ENCODE measurements at places on chromosomes 1 and 21.

DNA sequence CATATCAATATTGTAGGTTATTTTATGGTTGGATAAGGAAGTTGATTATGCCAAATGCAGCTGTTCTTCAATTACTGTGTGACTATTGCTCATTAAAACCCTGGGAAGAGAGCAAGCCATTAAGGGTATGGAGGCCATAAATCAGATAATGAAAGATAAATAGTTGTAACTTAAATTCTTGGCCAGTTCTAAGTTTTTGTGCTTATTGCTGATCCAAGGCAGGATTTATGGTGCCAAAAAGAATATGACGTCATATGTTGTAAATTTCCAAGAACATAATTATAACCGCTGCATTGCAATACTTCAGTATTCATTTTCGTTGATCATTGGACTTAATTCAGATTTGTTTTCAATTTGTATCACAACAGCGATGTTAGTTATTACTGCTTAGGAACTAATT is 211.6 kb downstream of the LRRC40 start:
- DNase-seq, result no peak

GRCh38 chr1:115702959-115703358 is 61.2 kb downstream of the VANGL1 start:
- no peak for DNase-seq

- DNase-seq, result no peak
Measured at GRCh38 chr1:225260319-225260718, 167.5 kb downstream of the LBR start.

DNA sequence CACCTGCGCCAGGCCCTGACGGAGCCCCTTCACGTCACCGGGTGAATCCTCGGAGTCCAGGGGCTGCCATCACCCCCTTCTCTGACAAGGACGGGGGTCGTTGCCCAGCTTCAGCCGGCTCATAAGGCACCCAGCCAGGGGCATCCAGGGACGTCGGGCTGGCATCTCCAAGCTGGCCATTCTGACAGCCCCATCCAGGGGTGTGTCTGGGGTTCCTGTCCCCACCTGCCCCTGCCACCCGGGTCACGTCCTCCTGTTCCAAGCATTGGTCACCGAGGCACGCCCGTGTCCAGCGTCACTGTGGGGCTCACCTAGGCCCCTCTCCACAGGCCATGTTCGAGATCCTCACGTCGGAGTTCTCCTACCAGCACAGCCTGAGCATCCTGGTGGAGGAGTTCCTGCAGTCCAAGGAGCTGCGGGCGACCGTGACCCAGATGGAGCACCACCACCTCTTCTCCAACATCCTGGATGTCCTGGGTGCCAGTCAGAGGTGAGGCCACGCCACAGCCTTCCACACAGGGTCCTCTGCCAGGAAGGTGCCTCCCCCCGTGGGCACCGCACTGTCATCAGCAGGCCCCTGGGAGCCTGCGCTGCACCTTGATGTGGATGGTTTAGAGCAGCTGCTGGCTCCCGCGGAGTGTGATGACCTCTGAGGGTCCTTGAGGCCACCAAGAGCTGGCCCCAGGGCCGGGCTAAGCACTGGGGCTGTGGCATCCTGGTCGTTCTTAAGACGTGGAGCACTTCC is 14.8 kb downstream of the ARHGEF16 start:
- DNase-seq, result no peak

GRCh38 chr21:46325073-46325912 is 1.3 kb downstream of the PCNT start:
- DNase-seq, result no peak

GRCh38 chr1:219798283-219799030 is 129.9 kb downstream of the SLC30A10 start:
- DNase-seq, result peak; percentile 89

GRCh38 chr1:162930532-162930931 is 69.6 kb upstream of the CCDC190 start:
- DNase-seq, result no peak

GRCh38 chr21:27158967-27159366 is 192.1 kb upstream of the ADAMTS5 start:
- no peak for DNase-seq

DNA sequence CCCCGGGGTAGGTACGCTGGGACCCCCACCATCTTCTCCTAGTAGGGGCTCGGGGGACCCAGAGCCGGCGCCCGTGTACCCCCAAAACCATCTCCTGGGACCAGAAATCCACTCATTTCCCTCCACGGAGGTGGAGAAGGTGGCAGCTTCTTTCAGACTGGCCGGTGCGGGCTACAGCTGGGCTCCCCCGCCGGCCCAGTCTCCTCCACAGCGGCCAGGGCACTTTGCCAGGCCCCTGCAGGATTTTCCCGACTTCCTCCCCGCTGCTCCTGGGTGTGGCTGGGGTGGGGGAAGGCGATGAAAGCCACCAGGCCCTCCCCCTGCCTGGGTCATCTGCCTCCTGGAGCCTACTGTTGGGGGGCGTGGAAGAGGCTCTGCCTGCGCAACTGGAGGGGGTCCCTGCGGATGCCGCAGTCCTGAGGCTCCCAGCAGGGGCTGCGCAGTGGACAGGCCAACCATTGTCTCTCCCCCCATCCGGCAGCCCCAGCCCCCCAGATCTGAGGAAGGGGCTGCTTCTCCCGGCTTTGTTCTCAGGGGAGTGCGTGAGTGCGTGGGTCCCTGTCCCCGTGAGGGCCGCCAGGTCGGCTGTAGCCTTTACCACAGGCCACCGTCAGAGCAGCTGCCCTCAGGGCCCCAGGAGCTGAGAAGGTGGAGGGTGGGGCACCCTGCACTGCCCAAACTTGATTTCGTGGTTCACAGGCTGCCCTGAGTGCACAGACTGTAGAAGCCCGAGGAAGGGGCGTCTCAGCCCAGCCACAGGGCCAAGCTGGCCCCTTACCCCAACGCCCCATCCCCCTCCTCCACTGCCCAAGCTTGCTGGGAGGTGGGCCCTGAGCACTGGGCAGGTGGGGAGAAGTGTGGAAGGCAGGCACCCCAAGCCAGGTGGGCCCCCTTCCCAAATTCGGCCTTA is 1.3 kb downstream of the AGRN start:
- no peak for DNase-seq

DNA sequence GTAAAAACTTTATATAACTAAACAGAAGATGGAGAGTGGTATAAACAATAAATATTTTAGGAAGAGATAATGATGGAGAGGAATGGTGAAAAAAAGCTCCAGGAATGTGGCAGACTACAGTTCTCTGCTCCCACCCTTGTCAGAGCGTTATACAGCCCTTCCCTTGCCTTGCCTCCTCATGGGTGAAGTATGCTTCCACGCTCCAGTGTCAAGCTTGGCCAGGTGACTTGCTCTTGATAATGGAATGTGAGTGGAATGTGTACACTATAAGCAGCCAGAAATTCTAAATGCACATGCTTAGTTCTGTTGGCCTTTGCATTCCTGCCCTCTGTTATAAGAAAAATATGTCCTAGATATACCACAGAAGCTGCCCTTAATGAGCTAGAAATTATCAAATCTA is 24.7 kb upstream of the POGK start:
- no peak for DNase-seq

DNA sequence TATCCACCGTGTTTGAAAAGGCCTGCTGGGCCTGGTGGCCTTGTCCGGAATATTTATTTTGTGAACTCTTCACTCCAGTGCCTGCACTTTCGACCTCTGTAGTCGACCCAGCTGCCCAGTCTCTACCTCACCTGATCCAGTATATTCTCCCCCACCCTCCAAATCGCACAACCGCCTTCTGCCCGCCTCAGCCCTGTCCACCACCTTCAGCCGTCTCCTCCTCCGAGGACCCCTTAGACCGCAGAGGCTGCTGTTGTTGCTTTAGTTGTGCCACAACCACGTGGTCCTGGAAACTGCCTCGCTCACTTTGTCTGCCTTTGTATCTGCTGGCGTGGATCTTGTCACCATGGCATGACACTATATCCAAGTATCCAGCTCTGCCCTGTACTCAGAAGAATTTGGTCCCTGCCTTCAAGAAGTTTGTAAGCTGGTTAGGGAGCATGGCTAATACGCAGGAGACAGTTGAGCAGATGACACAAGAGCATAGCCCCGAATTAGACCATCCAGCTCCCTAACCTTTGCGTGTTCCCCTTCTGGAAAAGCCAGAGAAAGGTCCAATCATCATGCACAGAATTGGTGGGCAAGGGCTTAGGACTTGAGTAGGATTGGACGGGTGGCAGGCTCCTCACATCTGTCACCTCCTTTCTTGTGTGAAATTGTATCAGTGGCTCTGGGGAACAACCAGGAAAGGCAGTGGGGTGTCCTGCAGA is 1.5 kb downstream of the PHGDH start:
- DNase-seq, result no peak

- DNase-seq, result no peak
Measured at GRCh38 chr1:100100202-100100601, 32.5 kb downstream of the SASS6 start.

DNA sequence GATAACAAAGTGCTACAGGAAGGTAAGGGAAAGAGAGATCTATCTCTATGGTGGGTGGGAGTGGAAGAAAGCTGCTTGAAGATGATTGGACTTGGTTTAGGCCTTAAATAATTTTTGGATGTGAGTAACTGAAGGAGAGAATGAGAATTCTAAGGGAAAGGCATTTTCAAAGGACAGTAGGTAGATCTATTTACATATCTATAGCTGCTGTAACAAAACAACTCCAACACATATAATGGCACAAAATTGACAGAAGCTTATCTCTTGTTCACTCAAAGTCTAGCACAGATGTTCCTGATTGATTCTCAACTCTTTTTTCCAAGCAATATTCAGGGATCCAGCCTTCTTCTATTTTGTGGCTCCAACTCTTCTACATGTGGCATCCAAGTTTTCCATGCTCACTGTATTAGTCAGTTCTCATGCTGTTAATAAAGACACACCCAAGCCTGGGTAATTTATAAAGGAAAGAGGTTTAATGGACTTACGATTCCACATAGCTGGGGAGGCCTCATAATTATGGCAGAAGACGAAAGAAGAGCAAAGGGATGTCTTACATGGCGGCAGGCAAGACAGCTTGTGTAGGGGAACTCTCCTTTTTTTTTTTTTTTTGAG is 3.1 kb upstream of the DDAH1 start:
- no peak for DNase-seq

GRCh38 chr1:206460836-206461426 is 9.3 kb upstream of the IKBKE start:
- no peak for DNase-seq

DNA sequence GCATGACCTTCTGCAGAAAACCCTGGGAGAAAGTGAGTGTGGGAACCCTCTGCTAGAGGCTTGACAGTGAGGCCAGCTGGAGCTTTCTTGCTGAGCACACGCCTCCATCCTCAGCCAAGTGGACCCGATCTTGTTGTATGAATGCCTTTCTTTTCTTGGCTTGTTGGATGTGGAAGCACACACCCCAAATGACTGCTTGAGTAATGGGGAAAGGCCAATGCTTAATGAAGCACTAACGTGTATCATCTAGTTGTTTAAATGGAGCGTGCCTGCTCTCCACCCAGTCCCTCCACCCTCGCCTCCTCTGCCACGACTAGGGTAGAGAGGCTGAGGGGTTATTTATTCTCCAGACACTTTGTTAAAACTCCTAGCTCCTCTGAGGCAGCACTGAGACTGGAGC is 54.3 kb upstream of the IKBKE start:
- DNase-seq, result no peak

GRCh38 chr1:183360473-183360872 is 57.7 kb downstream of the NMNAT2 start:
- DNase-seq, result no peak

- no peak for DNase-seq
Measured at GRCh38 chr21:26195708-26196107, 25.1 kb upstream of the APP start.

DNA sequence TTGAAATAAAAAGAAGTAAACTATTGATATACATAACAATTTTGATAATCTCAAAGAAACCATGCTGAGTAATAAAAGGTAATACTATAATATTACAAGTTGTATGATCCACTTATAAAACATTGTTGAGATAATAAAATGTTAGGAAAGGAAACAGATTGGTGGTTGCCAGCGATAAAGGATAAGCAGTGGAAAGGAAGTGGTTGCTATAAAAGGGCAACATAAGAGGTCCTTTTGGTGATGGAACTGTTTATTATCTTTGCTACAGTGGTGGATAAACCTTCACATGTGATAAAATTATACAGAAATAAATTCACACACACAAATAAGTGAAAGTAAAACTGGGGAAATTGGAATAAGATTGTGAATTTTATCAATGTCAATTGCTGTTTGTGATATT is 15.1 kb downstream of the OR6F1 start:
- no peak for DNase-seq

GRCh38 chr1:236326432-236326831 is 44.7 kb upstream of the ERO1B start:
- DNase-seq, result no peak

DNA sequence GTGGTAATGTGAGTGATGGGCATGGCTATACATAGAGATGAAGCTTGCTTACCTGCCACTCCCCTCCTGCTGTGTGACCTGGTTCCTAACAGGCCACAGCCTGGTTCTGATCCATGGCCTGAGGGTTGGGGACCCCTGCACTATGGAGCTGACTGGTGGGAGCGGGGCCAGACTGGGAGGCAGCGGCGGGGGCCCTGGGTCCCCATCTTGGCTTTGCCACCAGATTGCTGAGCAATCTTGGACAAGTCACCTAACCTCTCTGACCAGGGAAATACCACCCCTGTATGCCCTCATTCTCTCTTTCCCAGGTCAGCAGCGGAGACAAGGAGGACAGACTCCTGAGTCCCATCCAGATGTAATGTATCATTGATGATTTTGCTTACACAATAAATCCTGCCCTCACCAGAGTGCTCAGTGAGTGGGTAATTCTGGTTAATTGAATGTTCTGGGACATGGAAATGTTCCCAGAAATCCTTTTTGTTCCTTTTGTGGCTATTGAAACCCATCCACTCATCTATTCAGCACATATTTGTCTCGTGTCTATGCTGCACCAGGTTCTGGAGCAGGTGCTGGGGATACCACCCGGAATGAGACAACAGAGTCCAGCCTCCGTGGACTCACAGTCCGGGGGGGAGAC is 4.1 kb upstream of the ARHGEF10L start:
- DNase-seq, result no peak

- no peak for DNase-seq
Measured at GRCh38 chr1:220682901-220683576, 7.1 kb upstream of the C1orf115 start.

DNA sequence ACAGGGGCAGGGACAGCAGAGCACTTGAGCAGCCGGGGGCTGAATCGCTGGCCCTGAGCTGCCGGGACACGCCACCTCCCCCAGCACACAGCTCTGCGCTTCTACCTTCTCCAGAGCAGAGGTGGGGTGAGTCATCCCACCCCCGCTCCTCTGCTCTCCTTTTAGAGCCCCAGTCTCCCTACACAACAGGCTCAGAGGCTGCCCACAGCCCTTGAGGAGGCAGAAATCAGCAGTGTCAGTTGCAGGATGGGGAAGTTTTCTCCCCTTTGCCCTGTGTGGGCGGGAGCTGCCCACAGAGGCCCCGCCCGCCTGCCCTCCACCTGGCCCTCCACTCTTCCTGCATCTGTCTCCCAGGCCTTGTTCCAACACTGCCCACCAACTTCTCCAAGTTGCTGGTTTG is 94.6 kb downstream of the STUM start:
- DNase-seq, result no peak

Data from stromal cell of bone marrow (primary cell).